ENCODE measurements at places on chromosomes 6 and 20.

DNA sequence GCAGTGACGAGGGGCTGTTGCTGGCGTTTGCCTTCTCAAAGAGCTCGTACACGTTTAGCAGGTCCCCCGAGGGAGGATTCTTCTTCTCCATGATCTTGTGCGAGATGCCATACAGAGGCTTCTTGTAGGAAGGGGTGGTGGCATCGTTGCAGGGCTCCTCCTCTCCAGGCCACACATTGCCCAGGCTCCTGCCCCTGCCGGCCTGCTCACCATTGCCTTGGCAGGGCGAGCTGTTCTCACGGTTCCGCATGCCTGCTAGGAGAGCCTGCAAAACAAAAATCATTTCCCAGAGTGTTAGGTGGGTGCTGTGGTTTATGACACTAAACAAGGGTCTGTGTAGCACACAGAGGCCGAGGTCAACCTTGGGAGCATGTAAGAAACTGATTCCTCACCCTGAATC is 42.7 kb downstream of the MTRES1 start:
- DNase-seq = no peak

- peak; percentile 75 for DNase-seq
Measured at GRCh38 chr20:36645998-36646397, at the start of gene SLA2. Gene SLA2, minus strand, starts transcription at chr20:36646196. Its CDS starts 4,861 bp downstream, at chr20:36641335.

- no peak for DNase-seq
Measured at GRCh38 chr20:21623074-21623780, 82.2 kb upstream of the PAX1 start.

DNA sequence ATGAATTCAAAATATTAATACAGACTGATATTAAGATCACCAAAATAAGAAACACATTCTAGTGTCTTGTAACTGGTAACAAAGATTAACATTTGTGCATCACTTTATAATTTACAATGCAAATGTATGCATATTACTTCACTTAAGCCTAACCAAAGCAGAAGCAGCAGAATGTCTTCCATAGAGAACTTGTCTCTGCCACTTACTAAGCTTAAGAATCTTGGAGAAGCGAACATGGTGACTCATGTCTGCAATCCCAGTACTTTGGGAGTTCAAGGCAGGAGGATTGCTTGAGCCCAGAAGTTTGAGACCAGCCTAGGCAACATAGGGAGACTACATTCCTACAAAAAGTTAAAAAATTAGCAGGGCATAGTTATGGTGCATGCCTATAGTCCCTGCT is 18.8 kb downstream of the AK9 start:
- no peak for DNase-seq

GRCh38 chr20:15922556-15922955 is 650.7 kb downstream of the KIF16B start:
- no peak for DNase-seq

DNA sequence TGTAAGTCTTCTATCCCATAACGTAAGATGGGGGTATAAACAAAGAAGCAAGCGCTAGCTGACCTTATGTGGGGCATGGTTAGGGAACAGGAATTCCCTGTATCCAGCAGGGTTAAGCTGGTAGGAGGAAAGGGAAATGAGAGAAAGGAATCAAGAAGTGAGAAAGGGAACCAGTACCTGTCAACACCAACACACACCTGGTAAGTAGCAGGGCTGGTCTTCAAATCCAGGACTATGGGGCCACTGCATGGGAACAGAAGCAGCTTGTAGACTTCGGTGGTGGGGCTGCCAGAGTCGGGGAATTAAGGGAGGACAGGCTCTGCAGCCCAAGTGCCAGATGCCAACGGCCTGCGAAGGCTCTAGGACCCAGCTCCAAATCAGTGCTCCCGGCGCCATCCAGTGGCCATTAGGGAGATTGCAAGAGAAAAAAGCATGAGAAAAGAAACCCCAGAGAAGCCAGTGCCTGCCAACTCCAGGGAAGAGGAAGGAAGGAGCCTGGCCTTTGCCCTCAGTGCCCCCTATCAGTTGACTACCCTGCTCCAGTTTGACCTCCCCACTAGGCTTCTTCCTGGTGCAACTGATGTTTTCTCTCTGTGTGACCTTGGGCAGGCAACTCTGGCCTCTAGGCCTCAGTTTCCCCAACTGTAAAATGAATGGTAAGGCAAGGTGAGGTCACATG is 15.8 kb upstream of the RBPJL start:
- DNase-seq = peak; percentile 76

DNA sequence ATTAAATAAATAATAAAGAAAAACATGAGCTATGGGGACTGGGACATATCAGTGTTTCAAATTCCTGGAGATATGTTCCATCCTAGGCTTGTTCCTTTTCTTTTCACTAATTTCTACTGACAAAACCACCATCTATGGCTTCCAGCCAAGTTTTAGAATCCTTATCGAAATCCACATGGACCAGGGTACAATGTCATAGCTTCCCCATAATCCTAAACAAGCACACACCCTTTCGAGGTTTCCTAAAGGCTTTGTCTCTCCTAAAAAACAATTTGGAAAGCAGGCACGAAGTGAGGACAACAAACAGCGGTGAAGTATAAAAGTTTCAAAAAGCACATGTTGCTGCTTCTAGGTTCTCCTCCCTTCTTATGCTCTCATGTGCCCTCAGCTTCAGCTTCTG is 13.3 kb upstream of the DST start:
- DNase-seq = no peak

DNA sequence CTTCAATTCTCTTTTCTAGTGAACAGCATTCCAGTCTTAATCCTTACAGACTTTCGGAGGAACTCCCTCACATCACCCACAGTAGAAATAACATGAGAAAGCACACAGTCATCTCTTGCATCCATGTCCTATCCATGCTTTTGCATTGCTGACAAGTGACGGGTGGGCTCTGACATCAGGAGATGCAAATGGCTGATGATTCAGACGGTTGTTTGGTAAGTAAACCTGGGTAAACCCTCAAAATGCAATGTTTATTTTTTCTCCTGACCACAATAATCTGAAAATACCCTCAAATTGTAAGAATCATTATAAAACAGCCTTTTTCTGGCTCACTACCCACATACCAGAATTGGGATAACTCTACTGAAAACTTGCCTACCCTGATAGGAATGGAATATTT is 792.0 kb downstream of the MAFB start:
- no peak for DNase-seq

DNA sequence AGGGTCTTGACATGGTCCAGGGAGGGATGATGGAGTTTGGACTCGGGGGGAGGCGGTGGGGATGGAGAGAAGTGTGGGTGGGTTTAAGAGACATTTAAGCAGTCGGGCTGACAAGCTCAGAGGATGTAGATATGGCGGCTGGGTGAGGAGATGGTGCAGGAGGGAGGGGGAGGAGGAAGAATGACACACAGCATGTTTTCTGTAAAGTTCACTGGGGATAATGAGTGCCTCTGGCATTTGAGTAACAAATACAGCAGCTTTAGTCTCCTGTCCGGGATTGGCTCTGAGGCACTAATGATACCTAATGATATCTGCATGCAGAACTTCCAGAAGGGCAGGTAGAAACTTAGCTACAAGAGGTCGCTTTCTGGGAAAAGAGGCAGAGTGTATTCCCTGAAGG is 107.8 kb downstream of the DHX35 start:
- no peak for DNase-seq
